Common myeloid progenitor, CD34-positive (primary cell): ENCODE measurements at places on chromosomes 6 and 20.
A peak's percentile ranks its signal among the peaks of the same experiment; 100 is the strongest.

- no peak for DNase-seq
Observed at GRCh38 chr20:50393990-50394561, 116.1 kb upstream of the PTPN1 start.

GRCh38 chr6:94570581-94570980 lies 1006.8 kb upstream of the MANEA start:
- no peak for DNase-seq

- DNase-seq = no peak
Observed at GRCh38 chr20:55031971-55032370, 556.6 kb downstream of the DOK5 start.

DNA sequence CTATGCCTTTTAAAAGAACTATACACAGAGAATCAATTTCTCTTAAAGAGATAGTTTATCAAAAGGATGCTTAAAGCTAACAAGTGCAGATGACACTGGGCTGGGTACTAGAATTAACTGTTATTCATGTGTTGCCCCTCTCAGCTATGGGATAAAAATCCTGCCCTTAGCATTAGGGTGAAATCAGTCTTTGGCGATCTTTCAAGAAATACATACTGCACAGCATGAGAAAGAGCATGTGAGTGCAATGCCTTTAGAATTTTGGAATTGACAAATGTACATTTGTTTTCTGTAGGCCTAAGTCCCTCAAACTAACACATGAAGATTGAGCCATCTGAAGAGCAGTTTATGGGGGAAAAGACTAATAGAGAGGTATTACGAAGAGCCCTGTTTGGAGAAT lies 115.4 kb downstream of the ZFP64 start:
- DNase-seq = no peak

DNA sequence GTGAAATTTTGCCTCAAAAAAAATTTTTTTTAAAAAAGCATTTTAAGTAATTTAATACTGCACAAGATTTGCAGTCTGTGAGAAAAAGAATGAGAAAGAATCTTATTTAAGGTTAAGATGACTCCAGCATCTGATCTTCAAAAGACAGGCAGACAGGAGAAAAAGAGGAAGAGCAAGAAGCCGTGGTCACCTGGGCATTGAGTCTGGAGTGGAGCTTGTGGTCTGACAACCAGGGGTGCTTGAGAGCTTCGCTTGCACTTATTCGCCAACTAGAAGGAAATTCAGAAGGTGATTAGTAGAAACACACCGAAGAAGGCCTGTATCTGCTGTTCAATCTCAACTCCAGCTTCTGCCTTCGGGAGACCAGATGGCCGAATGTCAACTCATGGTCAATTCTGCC lies 75.9 kb downstream of the MYLK4 start:
- peak; percentile 45 for DNase-seq

DNA sequence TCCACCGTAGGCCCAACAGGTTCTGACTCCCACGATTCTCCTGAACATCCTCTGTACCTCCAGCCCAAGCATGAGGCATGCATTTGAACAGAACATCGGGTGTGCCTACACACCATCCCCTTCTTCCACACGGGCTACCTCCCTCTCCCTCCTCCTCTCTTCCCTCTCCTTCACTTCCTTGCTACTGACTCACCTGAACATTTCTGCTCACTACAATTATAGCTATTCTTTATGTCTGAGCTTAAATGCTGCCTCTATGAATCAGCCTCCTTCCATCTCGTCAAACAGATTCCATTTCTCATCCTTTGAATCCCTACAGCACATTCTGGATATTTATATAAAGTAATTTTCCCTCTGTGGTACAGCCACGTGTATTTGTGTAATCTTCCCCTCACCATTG lies 71.4 kb upstream of the MYLIP start:
- DNase-seq = no peak

- DNase-seq = no peak
Observed at GRCh38 chr6:100269189-100269588, 195.5 kb downstream of the SIM1 start.

GRCh38 chr6:161274488-161274858 lies 612 bp upstream of the AGPAT4 start:
- no peak for DNase-seq

GRCh38 chr20:62461157-62461556 lies 14.6 kb downstream of the GATA5 start:
- DNase-seq = no peak

DNA sequence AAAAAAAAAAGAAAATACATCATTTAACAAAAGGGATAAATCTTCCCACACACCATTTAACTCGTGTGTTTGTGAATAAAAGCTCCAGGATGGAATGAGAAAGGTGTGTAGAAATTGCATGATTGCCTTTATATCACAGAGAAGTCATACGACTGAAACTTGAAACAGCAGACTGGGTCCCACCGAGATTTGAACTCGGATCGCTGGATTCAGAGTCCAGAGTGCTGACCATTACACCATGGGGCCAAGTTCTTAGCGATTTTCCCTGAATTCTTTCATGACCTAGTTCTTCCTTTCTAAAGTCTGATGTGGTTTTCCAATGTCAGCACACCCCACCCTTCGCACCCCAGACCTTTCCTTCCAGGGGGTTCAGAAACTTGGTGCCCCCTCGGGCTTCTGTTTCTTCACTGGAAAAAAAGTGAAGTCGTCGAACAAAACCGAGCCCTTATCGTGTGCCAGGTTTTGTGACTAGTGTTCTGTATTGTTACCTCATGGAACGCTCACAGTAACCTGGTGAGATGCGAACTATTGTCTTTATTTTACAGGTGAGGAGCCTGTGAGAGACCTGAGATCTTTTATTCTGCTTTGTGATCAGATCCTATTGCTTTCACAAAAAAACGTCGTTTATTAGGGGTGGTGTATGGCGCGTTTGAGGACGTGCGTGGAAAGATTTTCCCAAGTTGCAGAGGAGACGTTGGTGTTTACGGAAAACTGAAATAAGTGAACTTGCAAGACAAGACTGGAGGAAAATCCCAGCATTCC lies 120.8 kb downstream of the OR2B2 start:
- peak; percentile 65 for DNase-seq

GRCh38 chr6:33073431-33073871 lies at the start of gene HLA-DPA1:
TSS of gene HLA-DPA1 (minus strand) at chr6:33073649.
- peak; percentile 59 for DNase-seq

DNA sequence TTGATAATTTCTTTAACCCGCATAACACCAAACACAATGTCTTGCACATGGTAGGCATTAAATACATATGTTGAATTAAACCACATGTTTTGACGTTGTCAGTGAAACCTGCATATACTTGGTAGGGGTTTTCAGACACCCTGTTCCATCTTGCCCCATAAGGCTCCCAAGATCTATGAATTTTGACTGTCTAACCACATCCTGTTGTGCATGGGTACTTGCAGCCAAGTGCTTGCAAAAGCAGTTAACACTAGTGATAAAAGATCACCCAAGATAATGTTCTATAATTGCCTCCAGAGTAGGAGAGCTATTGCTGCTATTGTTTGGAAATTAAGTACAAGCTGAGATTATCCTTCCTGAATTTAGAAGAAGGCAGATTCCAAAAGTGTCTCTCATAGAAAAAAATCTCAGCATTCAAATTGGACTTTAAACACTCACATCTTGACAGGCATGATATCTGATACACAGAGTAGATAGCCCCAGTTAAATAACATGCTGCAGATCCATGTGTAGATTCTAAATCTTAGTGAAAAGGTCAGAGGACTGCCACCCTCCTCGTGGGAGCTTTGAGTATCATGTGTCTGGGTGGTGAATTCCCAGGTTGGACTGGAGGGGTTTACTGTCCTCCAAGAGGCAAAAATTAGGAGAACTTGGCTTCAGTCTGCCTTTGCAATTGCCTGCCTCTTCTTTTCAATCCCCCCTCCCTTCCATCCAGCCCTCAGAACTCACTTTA lies 25.8 kb upstream of the CCN6 start:
- DNase-seq = peak; percentile 72

GRCh38 chr20:3121271-3121911 lies 36.9 kb upstream of the AVP start:
- DNase-seq = peak; percentile 67

GRCh38 chr20:3250091-3250504 lies 11.1 kb upstream of the SLC4A11 start:
- peak; percentile 14 for DNase-seq

GRCh38 chr6:104484191-104484590 lies 375.5 kb downstream of the HACE1 start:
- no peak for DNase-seq

DNA sequence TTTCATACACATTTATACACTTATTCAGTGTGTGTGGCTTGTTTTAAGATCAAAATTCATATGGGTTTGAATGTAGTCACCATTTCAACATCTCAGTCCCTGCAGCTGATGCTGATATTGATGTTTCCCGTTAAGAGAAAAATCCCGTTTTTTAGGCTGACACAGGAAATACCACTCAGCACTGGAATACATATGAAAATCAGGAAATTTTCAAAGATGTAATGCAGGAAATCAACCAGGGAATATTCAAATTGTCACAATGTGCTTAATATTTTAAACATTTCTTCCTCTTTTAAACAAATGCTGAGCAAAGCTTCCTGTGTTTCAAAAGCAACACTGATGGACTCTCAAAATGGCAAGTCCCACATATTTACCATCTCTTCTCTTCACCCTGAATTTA lies 94.5 kb upstream of the MARCKS start:
- DNase-seq = no peak

DNA sequence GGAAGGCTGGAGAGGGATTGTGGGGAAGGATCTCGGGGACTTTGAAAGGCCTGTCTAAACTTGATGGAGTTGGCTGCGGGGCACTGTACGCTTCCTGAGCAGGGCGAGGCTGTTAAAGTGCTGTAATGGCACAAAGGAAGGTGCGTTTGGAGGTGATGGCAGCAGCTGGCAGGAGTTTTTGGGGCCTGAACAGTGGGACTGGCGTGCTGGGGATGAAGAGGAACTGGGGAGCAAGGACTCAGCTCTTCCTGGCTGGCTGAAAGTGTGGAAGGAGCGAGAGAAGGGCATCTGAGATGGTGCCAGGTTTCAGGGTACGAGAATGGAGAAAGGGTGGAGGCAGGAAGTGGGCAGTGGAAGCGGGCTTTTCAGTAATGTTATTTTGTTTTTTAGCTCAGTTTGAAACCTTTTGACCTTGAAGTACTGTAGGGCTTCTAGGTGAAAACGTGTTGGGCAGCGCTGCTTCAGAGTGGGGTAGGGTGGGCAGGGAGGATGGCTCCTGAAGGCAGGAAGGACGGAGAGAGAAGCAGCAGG lies 8.0 kb downstream of the TMEM181 start:
- no peak for DNase-seq

- DNase-seq = peak; percentile 67
Observed at GRCh38 chr6:28789553-28790083, 134.2 kb downstream of the TRIM27 start.

DNA sequence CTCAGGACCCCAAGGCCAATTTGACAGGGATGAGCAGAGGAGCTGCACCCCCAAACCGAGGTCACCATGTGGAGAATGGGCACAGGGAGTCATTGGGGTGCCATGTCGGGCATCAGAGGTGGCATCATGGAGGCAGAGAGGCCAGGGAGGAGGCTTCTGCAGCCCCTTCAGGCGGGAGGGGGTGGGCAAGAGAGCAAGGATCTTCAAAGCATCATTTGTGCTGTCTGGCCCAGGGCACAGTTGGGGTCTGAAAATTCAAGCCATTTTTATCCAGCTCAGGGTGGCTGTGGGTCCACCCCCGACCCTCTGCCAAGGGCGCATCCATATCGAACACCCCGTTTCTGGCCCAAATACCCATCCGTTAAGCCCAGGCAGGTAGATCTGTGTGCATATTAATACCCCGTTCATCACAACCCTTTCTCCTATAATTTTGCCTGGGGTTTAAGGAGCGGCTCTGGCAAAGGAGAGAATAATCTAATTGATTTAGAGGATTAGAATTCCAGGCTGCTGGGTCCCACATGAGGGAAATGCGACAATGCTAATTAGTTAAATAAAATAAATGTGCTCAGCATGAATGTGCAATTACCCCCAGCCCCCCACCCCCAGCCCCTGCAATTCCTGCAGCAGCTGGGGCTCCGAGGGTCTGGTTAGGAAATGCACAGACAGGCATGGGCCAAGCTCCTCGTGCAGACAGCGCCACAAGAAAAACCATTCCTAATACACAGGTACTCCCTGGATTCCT lies 31.9 kb downstream of the VSTM2L start:
- DNase-seq = no peak

DNA sequence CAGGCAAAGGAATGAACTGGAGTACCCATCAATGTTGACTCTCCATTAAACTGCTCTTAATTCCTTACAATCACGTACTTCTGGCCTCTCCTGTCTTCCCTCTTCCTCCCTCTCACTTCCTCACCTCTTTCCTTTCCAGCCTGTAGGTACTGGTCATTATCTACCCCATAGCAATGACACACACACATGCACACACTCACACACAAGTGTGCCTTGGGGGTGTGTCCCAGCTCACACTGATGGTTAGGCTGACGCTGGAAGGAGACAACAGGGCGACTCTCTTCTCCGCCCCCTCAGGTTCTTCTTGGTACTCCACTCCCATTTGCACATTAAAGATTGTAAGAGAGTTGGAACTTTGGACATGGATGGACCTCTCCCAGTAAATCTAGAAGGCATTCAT lies 14.0 kb upstream of the SERPINB9 start:
- no peak for DNase-seq

DNA sequence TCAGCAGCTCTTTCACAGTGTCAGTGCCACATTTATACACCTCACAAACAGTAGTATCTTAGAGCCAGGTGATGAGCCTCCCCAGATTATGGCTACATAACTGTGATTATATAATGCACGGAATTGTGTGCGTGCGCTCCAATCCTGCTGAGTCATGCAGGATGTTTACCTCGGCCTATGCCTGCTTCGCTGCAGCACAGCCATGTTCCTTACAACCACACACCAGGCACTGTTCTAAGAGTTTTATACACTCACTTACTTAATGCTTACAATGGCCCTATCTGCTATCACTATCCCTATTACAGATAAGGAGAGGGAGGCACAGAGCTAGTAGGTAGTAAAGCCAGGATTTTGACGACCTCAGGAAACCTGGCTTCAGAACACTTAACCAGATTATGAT lies 7.3 kb downstream of the ZKSCAN3 start:
- DNase-seq = peak; percentile 87

GRCh38 chr6:45420083-45420908 lies 42.6 kb upstream of the SUPT3H start:
- peak; percentile 76 for DNase-seq

DNA sequence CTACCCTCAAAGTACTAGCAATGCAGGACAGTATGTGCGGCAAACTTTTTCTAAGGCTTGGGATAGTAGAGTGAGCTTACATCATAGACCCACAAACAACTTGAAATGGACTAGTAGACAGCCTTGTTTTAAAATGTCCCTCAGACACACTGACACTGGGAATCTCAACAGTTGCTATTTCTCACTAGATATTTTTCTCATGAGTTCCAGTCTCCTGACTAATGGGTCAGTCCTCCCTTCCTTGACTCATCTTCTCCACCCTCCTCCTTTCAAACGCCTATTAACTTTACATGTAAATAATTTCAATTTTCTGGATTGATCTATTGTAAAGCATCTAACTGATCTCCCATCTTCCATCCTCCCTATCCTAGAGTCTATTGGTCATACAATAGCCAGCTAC lies 308.3 kb upstream of the PREP start:
- no peak for DNase-seq

- peak; percentile 87 for DNase-seq
Observed at GRCh38 chr20:19392344-19393130, 180.1 kb downstream of the SLC24A3 start.
